ENCODE measurements at places on chromosomes 1 and 21.

DNA sequence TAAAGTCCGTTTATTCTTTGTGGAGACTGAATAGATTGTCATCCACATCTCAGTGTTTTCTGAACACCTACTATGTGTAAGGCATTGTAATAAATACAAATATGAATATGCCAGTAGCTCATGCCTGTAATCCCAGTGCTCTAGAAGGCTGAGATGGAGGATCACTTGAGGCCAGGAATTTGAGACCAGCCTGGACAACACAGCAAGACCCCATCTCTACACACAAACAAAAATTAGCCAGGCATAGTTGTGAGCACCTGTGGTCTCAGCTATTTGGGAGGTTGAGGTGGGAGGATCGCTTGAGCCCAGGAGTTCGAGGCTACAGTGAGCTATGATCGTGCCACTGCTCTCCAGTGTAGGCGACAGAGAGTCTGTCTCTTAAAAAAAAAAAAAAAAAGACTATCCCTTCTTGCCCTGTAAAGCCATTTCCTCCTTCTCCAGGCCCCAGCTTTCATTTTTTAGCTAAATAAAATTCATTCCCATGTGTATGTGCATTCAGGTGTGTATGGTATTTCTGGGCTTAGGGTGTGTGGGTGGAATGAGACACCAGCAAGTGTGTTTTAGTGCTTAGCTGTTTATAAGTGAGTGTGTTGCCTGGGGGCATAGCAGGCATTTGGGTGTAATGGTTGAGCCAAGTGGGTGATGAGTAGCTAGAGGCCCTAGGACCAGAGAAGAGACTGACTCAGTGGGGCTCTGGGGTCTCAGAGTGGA, 7.8 kb downstream of the CELSR2 start:
- no peak for DNase-seq

GRCh38 chr1:219626865-219627264, 14.0 kb upstream of the ZC3H11B start:
- no peak for DNase-seq

- DNase-seq: no peak
Measured at GRCh38 chr1:198575798-198576641, 35.5 kb upstream of the ATP6V1G3 start.

DNA sequence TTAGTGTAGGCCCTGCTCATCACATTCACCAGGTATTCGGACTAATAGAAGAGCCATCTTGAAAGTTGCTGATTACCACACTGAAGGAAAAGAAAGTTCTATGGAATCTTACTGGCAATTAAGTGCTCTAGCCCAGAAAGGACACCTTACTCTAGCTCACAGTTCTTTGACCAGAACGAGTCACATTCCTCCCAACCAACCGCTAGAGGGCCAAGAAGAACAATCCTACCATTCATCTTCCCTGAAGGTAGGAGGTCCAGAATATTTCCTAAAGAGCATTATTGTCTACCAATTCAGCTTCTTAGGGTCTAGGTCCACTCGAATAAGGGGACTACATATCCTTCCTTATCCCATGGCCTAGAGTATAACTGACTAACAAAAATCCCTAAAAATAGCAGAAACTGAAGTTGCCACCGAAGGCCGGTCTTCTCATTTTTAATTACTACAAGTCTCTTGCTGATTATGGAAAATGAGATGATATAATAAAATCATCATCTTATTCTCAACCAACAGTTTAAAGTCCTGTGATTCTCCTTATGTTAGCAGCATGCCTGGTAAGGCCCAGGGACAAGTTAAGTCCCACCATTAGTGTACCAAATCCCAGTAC, 2.7 kb upstream of the FMO1 start:
- no peak for DNase-seq

DNA sequence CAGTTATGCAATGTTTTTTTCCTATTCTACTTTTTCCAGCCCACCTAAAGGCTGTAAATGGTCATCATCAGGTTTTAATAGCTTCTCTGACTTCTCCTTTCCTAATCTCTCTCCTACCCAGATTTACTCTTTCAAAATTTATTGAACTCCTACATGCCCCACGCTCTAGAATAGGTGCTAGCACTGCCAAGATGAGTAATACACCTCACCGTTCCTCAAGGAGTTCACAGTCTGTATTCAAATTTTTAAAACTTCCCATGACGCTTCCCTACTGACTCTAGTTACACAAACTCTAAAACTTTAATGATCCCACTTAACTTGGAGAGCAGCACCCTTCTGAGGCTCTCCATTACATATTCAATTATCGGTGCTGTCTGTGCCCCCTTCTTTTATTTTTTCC, 51.6 kb downstream of the ALG14 start:
- DNase-seq: no peak
